ENCODE measurements at places on chromosomes 6 and 20. TPM values are rescaled to one million over a fixed set of nuclear protein-coding genes. Genes with fewer than 3 reads are reported as not detected.
A peak's percentile ranks its signal among the peaks of the same experiment; 100 is the strongest.

DNA sequence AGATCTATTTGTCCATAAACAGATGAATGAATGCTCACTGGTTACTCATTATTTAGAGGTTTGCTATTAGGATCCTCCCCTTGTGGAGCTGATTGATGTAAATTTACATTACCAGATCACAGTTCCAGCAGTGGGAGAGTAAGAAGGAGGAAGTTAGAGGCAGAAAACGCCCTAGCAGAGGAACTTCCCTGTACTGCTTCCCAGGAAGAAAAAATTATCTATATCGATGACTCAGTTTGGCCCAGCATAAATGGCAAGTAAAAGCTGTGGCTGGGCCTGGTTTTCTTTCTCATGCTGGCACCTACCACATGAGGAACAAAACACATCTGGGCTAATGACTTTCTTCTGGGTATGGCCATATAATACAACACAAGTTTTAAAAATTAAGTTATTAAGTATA is 35.7 kb downstream of the DNAAF9 start:
- DNase-seq, result no peak

Gene RAET1G
- total RNA-seq, result not detected

DNA sequence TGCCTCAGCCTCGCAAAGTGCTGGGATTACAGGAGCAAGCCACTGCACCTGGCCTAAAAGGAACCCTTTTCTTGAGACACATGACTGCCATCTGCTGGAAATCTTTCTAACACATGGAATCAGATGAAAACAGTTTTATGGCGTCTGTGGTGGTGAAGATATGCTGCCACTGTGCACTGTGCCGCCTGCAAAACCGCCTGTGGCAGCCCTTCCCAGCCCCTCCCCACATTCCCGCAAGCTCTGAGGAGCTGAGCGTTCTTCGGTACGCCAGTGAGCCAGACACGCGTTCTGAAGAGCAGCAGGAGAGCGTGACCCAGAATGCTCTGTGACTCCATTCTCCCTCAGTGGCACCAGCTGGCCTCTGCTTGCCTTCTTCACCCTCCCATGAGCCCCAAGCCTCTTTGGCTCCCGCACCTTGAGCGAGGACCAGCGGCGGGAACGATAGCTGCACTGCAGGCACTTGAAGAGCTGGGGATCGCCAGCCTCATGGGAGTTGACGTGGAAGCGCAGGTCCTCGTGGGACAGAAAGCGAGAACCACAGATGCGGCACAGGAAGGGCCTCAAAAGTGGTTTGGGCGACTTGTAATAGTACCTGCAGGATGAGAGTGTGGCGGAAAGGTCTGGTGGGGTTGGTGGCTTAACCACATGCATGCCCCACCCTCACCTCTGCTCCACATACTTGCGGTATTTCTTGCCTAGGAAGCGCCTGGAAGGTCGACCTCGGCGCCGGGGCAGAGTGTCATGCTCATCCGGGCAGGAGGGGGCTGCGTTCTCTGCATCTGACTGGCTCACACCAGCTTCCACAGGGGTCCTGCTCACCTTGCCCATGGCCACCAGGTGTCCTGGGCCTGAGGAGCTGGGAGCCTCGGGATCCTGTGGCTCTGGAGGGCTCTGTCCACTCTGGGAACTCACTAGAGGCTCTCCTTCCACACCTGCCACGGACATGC is 8.7 kb downstream of the ZNF335 start:
- no peak for DNase-seq

DNA sequence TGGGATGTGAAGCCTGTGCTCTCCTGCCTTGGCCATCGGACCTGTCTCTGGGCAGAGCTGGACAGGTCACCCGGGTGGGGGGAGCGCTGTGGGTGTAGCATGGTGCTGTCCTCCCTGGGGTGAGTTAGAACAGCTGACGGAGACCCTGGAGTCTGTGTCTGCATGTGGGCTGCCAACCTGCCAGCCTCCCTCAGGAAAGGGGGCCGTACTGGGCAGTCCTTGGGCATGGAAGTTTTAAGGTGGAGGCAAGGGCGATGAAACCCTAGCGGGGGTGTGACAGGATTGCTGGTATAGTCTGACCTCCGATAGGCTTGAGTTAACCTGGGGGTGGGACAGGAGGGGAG is 2.4 kb downstream of the SOX18 start:
- DNase-seq, result no peak

- peak; percentile 29 for DNase-seq
Observed at GRCh38 chr20:63381781-63382431, 20.8 kb upstream of the CHRNA4 start.

DNA sequence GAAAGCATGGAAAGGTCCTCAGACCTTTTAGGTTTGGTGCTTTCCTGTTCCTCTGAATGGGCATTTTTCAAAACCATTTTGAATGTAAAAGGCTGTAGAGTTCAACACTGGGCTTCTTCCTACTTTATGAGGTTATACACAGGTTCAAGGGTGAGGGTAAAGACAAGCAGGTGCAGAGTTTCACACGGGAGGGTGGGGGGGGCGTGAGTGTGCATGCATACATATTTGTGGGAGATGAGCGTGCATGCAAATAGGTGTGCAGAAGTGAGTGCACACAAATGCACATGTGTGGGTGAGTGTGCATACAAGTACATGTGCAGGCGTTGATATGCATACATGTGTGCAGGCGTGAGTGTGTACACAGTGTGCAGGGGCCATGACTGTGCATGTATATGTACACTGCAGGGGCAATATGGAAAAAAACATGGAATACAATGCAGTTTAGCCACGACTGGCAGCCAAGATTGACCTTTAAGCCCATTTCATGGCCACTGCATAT is 183.1 kb downstream of the GMPR start:
- no peak for DNase-seq

DNA sequence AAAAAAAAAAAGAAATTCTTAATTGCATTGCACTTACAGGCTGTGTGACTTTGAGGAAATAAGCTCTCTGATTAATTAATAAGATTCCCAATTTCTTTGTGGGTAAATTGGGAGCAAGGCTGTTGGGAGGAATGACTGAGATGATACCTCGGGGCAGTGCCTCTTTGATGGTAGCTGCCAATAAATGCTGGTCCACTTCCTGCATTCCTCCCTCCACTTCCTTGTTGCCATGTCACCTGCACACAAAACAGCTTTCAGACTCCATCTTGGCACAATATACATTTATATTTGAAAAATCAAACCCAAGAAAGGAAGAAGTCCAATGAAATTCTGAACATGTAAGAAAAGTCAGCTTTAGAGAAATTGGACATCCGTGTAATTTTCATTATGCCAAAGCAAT is 45.1 kb downstream of the MTHFD1L start:
- DNase-seq, result no peak

DNA sequence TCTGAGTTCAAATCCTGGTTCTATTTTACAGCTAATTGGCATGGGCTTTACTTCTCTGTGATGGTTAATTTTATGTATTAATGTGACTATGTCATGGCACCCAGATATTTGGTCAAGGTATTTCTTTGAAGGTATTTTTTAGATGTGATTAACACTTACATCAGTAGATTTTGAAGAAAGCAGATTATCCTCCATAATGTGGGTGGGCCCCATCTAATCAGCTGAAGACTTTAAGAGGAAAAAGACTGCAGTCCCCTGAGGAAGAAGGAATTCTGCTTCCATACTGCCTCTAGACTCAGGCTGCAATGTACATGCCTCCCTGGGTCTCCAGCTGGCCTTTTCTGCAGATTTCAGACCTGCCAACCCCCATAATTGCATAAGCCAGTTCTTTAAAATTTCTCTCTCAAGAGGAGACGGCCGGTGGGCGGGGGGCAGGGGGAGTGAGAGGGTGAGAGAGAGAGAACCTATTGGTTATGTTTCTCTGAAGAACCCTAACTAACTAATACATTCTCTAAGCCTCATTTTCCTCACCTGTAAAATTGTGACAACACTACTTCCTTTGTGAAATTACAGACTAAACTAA is 338.2 kb upstream of the PRDM1 start:
- no peak for DNase-seq

GRCh38 chr6:19465760-19466159 is 371.4 kb upstream of the ID4 start:
- no peak for DNase-seq

DNA sequence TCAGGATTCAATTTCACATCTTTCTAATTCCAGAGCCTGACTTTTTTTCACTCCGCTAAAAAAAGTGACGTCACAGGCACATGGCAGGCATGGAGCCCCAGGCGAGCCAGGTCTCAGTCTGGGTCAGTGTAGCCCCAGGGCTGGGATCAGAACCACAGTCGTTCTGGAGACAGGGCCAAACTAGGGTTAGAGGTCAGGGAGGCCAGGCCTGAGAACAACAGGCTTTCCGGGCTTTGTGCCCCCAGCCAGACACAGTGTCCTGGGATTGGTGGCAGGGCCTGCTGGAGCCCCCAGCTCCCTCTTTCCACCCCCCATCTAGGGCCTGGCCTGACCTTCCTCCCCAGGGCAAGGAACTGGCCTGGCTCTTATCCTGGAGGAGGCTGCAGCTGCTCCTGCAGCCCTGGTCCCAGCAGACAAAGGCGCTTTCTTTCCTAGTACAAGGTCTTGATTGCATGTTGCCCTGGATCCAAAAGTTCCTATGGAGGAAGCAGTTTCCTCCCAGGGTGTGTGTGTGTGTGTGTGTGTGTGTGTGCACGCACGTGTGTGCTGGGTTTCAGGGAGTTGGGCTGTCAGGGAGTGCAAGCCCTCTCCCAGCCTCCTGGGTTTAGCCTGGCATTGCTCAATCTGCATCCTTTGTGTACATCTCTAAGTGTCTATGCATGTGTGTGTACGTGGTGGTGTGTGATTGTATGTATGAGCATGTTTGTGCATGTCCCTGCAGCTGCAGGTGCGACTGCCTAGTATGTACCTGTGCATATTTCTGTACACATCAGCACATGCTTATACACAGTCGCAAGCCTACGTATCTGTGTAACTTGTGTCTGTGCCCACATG is 26.5 kb upstream of the EMILIN3 start:
- no peak for DNase-seq

DNA sequence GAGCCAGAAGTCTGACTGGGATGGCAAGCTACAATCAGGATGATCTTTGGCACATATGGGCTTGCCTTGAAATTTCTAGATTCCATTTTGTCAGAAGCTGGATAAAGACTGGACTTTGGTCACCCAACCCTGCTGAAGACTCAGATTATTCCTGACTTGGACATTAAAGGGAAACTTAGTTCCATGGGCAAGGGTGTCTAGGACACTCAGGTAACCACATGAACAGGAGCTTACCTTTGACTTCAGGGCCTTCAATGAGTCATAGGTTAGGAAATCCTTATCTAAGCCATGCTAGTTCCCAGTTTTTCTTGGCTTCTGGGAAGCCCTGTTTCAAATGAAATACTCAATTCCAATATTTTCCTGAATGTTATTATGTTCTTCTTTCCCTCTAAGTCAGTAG is 28.5 kb upstream of the IFNGR1 start:
- DNase-seq, result no peak

DNA sequence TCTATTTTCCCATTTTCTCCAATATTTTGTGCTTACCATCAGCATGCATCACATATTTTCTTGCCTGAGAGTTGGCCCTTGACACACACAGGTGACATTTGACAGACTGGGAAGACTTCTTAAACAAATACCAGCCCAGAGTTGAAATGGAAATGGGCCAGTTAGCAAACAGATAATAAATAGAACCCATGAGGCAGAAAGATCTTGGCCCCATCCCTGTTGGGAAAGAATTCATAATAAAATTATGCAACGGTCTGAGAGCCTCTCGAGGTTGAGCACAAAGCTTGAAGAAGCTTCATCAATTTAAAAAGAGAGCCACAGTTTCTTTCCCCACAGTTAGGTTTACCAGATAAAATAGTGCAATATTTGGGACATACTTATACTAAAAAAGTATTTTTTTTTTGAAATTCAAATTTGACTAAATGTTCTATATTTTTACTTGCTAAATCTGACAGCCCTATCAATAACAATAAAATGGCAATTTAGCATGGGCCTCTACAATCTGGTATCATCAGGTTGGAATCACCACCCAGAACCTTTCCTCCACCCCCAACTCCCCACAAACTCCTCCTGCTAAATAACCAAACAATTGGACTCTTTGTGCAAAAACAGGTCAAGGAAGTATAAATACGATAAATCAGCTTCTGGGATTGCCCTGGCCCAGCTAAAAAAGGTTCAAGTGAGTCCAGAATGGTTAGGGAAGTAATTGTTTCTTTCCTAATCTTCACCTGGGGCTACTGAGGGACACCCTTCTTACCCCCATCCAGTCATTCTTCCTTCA is 129.8 kb downstream of the CD164 start:
- DNase-seq, result no peak

- peak; percentile 51 for DNase-seq
Observed at GRCh38 chr6:160992061-160992979, 751 bp downstream of the MAP3K4 start.

Gene PRL
- total RNA-seq, result not detected

Gene SYTL3
- total RNA-seq, result 115 TPM

DNA sequence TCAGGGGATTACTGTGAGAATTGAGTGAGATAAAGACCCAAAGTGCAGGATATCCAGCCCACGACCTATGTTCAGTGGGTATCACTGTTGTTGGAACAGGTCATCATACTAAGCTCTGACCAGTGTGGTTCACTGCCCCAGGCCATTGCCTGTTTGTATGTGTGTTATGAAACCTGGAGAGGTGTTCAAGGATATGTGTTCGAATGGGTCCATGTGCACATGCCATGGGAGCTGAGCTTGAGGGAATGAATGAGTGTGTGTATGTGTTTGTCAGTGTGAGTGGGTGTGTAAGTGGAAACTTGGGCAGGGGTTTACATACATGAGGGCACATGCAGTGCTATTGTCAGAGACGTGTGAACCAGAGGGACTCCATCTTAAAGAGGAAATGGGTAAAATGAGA is 17.7 kb upstream of the AHCY start:
- DNase-seq, result no peak

DNA sequence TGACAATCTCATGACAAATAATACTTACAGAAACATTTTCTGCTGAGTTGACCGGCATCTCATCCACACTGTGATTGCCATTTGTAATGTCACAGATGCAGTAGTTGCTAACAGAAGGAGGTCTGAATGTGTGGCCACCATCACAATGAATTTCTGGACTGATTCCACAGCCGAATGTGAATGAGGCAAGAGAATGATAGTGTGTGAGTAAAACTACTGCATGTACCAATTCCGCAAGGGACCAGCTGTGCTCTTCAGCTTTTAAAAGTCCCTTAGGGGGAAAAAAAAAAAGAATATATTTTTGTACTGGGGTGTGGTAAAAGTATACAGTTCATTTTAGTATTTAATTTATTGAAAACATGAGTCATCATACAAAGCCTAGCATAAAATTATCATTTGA is 96.2 kb downstream of the SESN1 start:
- DNase-seq, result no peak

Gene PHF10
- total RNA-seq, result 72.9 TPM

GRCh38 chr6:159303159-159303558 is 134.0 kb downstream of the FNDC1 start:
- DNase-seq, result no peak

Gene LAMP5
- total RNA-seq, result not detected

All from activated naive CD4-positive, alpha-beta T cell treated with anti-CD3 and anti-CD28 coated beads for 36 hours (primary cell).